ENCODE measurements at places on chromosomes 3 and 15. TPM values are rescaled to one million over a fixed set of nuclear protein-coding genes. Genes with fewer than 3 reads are reported as not detected.

Gene LTK
- total RNA-seq, result 1.0 TPM

Gene MRAS
- total RNA-seq, result 68.4 TPM

Gene TM6SF1
- 22.3 TPM for total RNA-seq

Gene BUB1B
- 7.4 TPM for total RNA-seq

Gene NEO1
- total RNA-seq, result 40.9 TPM

Gene AMT
- 6.0 TPM for total RNA-seq

Gene PARP3
- 12.4 TPM for total RNA-seq
